Fibroblast of skin of scalp (primary cell): ENCODE measurements at places on chromosomes 5 and 9.
A peak's percentile ranks its signal among the peaks of the same experiment; 100 is the strongest.

DNA sequence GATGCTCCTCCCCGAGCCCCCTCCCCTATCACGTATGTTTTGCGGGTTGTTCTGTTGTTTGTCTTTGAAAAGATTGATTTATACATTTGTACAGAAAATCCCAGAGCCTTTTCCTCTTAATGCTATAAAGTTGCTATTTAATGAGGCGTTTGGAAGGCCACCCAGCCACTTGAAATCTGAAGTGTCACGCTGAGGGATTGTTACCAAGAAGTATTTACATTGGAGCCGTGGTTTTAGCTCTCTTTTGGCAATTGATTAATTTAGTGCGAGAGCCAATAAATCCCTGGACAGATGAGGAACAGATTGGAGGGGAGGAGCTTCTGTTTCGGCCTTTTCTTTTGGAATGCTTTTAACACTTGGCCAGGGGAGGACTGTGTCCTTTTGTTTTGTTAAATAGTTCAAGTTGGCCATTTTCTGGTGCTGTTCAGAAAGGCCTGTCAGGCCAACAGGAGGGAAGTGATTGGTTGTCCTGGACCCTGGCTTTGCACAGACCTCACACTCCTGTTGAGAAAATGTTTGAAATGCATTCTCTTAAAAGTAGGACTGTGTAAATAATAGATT is 250.2 kb downstream of the PDZD2 start:
- DNase-seq, result no peak

DNA sequence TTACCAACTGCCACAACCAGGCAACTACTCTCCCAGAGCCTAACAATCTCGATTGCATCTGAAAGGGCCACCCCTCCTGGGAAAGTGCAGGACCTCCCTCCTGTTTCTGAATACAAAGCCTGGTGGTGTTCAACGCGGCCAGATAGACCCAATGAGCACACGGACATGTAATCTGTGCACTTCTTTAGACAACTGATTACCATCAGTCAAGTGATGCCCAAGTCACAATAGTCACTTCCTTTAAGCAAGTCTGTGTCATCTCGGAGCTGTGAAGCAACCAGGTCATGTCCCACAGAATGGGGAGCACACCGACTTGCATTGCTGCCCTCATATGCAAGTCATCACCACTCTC is 739 bp downstream of the C9orf72 start:
- peak; percentile 19 for DNase-seq

- no peak for DNase-seq
These were observed 345.5 kb upstream of the PTGER4 start for GRCh38 chr5:40334242-40334635.

DNA sequence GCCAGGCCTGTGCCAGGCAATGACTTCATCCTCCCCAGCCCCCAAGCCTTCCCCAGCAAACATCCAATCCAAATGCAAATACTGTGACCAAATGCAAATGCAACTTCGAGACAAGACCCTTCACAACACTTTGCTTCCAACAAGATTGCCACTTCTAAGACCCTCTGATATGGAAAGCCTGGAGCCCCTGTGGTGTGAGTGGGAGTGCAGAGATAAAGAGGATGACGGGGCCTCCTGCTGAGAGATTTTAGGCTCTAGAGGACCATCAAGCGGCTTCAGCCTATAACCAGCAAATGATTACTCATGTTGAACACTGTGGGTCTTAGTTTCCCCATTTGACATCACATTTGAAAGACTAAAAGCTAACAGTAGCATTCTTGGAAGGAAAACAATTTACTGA is 46.6 kb upstream of the GABRP start:
- no peak for DNase-seq
